MCF 10A (cell line): ENCODE measurements at places on chromosomes 16 and 17. TPM values are rescaled to one million over a fixed set of nuclear protein-coding genes. Genes with fewer than 3 reads are reported as not detected.
A peak's percentile ranks its signal among the peaks of the same experiment; 100 is the strongest.

- peak; percentile 54 for DNase-seq
Measured at GRCh38 chr17:44636562-44636961, 19.7 kb upstream of the MEIOC start.

DNA sequence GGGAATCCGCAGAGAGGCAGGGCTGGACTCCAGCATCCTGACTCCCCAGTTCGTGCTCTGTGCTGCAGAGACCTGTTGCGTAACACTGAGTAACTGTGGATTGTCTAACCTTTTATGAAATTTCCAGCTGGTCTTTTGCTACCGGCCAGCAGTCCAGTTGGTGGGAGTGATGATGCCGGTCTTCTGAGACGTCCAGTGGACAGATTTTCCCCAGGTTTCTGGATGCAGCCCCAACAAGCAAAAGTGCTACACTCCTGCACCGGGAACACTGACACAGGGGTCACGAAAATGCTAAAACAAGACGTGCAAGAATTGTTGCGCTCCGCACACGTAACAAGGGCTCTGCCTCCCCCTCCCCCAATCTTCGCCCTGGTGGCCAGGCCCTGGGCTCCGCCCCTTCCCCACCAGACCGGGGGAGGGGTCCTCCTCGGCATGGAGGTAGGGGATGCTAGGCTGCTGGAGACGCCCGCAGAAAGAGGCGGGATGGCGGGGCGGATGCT is 701 bp upstream of the MRC2 start:
- DNase-seq, result peak; percentile 72

DNA sequence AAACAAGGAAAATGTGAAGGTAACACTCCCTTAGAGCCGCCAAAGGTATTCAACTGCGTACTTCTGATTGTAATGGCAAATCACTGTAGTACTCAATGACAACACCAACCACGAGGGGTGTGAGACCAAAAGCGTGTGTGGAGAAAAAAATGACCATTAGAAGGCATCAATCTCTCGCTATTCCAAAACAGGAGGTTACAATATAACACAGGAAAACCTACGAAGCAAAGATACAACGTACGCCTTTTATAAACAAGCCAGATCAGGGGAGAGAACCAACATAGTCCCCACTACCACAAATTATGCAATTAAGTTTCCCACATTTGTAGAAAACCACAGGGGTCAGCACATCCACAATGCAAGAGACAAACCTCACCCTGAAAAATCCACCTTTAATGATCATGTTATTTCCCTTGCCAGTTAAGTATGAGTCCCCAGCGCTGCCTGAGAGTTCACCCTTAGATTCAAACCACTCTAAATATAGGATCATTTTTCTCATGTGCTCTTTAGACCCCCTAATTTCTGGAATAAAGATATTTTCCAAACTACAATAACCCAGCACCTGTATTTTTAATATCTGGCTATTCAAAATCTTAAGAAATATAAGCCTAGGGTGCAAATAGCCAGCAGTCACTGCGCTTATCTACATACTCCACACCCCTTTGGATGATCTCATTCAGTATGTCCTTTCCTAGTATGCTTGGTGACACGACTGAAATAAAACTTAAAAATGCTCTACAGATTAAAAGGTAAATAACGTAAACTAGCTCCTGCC is 12.4 kb downstream of the TEX14 start:
- peak; percentile 87 for DNase-seq

DNA sequence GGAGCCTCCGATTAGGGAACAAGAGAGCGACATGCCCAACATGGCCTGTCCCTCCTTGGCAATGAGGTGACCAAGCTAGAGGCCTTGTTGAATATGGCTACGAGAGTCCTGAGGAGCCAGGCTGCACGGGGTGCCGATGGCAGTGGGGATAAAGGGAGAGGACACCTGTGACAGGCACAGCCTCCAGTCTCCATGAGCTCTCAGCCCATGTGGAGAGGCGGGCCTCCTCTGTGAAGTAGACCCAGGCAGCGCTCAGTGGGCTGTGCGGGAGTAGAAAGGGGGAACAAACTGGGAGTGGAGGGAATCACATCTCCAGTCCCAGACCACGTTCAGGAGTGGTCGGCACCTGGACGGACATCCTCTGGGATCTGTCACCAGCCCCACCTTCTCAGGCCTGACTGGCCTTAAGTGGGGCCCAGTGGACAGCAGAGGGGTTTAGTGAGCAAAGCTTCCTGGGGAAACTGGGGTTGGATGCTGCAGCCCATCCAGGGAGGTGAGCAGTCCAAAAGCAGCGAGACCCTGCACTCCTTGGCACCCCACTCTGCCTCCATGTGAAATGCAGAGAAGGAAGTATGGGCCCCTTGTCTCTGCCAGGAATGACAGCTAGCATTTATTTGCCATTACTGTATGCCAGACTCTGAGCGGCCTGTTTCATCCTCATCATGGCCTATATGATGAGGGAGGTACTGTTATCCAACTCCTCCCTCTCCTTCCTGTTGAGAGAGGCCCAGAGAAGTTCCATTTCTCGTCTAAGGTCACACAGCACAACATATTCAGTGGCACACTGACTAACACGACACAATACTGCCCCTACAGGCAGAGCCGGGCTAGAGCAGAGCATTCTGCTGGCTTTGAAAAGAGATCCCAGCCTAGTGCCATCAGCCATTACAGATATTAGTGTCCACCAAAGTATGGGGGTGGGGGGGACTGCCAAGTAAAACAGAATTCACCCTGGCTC is 4.5 kb upstream of the TMEM92 start:
- DNase-seq, result peak; percentile 74

DNA sequence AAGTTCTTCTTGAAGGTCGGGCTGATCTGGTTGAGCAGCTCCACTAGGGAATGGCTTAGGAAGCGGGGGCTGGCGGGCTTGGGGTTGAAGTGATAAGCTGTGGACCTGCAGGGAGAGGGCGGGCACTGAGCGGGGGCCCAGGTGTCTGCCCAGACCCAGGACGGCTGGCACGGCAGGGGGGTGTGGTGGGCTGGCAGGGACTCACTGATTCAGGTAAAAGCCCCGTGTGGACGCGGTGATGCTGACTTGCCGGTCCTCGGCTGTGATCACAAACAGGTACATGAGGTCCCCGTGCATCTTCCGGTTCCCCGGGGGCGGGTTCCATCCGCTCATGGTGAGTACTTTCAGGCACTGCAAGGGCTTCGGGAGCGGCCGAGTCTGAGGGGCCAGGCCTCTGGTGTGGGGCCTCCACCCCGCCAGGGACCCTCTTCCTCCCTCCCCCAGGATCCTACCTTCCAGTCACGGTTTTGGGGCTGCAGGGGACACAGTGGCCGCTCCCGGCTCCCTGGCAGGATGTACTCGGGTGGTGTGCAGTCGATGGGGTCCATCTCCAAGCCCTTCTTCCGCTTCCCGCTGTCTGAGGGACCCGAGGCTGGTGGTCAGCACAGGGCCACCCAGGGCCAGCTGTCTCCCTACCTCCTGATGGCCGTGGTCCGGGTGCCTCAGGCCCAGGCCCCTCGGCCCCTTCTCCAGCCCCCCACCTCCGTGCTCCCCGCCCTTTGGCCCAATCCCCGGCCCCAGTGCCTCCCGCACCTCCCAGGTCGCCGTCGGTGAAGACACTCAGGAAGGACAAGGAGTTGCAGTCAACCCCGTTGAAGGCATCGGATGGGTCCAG is 10.2 kb downstream of the CLUH start:
- DNase-seq, result no peak

GRCh38 chr16:5561800-5562199 is 464.2 kb upstream of the EEF2KMT start:
- no peak for DNase-seq

DNA sequence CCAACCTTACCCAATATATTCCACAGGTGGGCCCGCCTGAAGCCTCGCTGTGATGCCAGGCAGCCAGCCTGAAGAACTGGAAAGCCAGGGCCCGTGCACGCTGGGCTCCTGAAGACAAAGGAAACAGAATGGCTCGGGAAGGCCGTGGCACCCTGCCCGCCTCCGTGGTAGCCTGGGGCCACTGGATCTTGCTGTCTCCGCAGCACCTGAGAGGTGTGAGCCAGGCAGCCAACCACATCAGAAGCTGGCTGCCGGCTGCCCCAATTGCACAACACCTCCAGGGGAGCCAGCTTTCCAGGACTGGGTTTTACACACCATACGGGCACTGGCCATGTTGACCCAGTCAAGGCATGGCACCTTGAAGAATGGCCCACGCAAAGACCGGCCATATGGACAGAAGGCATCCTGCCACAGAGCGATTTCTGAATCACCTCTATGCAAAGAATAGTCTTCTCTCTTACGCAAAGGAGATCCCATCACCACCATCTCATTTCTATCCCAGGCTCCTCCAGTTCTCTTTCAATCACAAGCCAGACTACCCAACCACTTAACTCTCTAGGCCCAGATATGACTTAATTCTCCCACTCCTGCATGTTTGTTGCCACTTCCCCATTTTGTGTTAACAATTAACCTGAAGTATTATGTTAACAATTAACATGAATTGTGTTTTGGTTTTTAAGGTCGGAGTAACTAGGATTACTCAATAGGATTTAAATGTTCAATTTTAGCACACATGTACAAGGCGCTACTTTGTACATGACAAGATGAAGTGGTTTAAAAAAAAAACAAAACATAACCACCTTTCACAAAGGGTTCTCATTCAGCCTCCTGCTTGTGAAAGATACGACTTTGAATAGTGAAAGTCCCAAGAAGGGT is 32.1 kb downstream of the ZFHX3 start:
- peak; percentile 95 for DNase-seq

DNA sequence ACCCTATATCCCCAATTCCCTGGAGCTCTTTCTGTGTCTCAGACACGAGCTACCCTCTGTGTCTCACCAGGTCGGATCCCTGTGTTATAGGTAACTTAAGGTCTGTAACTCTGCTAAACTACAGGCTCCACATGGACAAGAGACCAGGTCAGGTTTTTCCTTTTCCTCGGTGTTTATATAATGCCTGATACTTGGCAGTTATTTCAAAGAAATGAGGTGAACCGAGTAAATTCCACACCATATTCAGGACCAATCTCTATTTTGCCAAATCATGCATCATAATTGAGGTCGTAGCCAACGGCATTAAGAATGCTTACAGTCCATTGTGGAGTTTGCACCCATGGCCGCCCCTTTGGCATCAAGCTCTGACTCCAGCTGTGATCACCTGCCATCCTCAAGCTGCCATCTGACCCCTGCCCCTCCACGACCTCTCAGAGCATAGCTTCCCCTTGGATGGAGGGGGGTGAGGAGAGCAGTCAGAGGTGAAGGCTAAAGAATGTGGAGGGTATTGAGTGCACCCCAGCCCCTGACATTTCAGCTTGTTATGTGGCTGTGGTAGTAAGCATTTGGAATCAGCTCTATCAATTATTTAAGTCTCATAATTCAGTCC is 434.7 kb upstream of the RBFOX1 start:
- DNase-seq, result no peak

GRCh38 chr16:77211880-77212740 is 12.9 kb downstream of the SYCE1L start:
- DNase-seq, result peak; percentile 70

GRCh38 chr16:69542974-69543373 is 22.8 kb upstream of the NFAT5 start:
- peak; percentile 52 for DNase-seq

DNA sequence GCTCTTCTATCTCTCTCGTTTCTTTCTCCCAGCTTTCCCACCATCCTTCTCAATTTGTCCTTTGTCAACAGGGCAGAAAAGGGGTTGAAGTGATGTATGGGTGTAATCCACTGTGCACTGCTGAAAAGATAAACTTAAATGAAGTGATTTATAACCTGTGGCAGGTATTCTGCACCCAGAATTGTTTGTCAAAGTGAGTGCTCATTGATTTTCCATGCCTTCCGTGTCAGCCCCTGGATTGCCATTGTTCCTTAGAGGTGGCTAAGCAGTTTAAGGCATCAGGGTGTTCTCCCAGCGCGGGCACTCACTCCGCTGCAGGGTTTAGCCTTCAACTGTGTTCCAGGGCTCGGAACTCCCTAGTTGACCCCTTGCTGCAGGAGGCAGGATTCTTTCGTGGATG is 82.9 kb downstream of the PITPNC1 start:
- no peak for DNase-seq

DNA sequence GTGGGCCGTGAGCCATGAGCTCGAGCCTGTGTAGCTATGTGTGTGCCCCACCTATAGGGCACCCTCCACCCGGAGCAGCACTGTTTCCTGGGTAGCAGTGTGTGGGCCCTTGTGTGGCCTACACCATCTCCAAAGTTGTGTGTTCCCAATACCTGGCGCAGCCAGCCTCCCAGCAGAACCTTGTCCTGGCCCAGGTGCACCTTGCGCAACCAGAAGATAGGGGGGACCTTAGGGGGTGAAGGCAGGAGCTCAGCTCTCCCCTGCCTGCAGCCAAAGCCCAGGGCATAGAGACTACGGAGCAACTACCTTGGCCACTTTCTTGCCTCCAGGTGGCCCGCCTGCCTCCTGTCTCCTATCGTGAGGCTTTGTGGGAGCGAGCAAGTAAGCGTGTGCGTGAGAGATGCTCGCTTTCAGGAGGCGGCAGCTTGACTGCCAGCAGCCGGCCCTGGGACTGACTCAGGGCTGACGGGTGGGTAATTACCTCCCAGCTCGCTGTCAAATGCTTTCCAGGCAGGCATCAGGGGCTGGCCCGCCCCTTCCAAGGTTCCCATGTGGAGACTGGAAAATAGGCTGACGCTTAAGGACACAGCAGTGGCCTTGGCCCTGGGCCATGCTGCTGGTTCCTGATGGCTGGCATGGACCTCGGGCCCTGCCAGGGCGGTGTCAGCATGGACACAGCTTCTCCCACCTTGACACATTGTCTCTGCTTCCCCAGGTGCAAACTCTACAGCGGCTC is 19.0 kb downstream of the TRAF7 start:
- no peak for DNase-seq

- no peak for DNase-seq
Measured at GRCh38 chr16:56861092-56861610, 3.9 kb upstream of the SLC12A3 start.

GRCh38 chr17:57356153-57356718 is 99.9 kb downstream of the MSI2 start:
- DNase-seq, result no peak

GRCh38 chr16:1707193-1707790 is 1.3 kb downstream of the MAPK8IP3 start:
- peak; percentile 43 for DNase-seq

DNA sequence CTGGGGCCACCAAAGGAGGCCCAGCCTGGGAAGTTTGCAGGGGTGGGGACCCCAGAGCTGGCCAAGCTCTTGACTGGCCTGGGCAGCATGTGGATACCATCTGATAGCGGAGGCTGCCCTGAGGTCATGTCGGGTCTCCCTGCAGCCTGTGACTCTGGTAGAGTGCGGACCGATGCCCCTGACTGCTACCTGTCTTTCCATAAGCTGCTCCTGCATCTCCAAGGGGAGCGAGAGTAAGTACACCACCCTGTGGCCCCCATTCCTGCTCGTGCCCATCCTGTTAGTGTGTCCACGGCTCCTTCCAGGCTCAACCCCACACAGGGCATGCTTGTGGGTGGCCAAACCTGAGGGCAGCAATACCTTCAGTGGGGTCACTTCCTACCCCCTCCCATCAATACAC is 8.0 kb downstream of the CETP start:
- no peak for DNase-seq

Gene TP53TG3B
- not detected in 2 replicates for total RNA-seq

Gene MYH2
- not detected in 2 replicates for total RNA-seq

Gene ALDH3A2
- 40.3 and 50.9 TPM in 2 replicates for total RNA-seq

Gene SMARCD2
- total RNA-seq, result 43.7 and 54.6 TPM in 2 replicates

Gene CDH13
- 49.3 and 55.2 TPM in 2 replicates for total RNA-seq

Gene CA7
- total RNA-seq, result not detected in 2 replicates

Gene ALOX12
- not detected in 2 replicates for total RNA-seq

Gene SCPEP1
- total RNA-seq, result 39.2 and 51.4 TPM in 2 replicates

Gene MYOCD
- total RNA-seq, result not detected in 2 replicates

Gene PLLP
- 3.9 and 6.1 TPM in 2 replicates for total RNA-seq

Gene USP43
- 1.9 and 3.2 TPM in 2 replicates for total RNA-seq

Gene CMTM2
- not detected in 2 replicates for total RNA-seq

Gene PDXDC1
- 70.7 and 97.1 TPM in 2 replicates for total RNA-seq

Gene DPEP3
- not detected in 2 replicates for total RNA-seq
